ENCODE measurements at places on chromosomes 13 and 19.

DNA sequence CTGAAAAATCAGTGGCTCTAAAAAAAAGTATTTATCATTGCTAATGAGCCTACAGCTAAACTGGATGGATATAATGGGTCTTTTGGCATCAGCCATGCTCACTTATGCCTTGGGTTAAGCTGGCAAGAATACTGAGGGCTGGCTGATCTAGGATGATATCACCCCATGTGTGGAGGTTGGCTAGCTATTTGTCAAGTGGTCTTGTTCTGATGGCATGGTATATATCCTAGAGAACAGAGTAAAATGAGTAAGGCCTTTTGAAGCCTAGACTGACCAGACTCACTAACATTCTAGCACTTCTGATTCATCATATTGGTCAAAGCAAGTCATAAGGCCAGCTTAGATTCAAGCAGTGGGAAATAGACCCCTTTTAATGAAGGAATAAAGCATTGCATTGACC, 383.0 kb downstream of the SLITRK1 start:
- no peak for DNase-seq

- no peak for DNase-seq
Observed at GRCh38 chr13:38490657-38491056, 141.0 kb downstream of the UFM1 start.

DNA sequence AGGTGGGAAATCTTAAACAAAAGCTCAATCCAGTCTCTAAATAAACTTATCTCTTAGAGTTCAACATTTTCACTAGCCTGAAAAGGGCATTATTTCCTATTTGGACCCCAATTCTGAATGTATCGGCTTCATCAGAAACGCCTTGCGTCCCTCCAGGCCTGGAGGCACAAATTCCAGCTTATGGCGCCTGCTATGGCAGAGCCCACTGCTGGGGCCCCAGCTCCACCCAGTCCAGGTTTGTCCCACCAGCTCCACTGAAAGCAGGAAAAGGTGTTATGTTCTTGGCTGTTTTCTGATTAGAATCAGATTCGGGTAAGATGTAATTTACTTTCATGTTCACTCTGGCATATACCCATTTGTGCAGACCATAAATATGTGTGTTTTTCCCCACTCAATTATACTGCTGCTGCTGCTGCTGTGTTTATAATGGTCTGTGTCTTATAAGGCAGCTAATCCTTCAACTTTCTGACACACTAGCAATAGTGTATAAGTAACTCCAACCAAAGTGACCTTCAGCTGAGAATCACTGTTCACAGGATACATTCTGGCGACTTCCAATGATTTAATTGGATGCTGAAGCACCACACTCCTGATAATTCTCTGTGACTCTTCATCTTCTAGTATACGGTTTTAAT, 6.4 kb downstream of the IRS2 start:
- DNase-seq: no peak

- no peak for DNase-seq
Observed at GRCh38 chr19:7965259-7965841, 21.9 kb upstream of the TIMM44 start.

- peak; percentile 75 for DNase-seq
Observed at GRCh38 chr19:17680230-17680722, 7.9 kb downstream of the UNC13A start.

DNA sequence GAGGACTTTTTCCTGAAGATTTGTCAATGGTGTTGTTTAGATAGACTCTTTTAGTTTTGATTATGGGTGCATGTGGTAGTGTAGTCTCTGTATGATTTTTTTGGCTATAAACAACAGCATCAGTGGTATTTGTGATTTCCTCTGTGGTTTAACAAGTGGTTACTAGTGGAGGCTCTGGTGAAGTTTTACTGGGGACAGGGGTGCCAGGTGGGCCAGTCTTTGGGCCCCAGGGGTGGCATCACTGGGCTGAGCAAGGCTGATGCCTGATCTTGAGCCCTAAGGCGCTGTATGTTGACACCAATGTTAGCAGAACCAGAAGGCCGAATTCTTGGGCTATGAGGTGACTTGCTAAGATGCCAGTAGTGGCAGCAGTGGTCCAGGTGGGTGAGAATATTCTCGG, 811.4 kb downstream of the DACH1 start:
- no peak for DNase-seq

DNA sequence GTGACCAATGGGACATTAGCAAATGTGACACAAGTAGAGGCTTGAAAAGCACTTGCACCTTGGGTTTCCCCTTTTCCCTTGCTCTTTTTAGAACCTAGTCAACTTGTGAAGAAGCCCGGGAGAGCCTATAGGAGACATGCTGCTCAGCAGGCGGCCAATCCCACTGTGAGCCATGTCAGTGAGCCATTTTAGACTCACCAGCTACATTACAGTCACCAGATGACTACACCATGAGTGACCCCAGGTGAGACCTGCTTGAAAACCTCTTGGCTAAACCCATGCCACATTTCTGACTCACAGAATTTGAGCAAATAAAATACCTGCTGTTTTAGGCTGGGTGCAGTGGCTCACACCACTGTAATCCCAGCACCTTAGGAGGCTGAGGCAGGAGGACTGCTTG, 317.5 kb downstream of the KLF12 start:
- DNase-seq: no peak

DNA sequence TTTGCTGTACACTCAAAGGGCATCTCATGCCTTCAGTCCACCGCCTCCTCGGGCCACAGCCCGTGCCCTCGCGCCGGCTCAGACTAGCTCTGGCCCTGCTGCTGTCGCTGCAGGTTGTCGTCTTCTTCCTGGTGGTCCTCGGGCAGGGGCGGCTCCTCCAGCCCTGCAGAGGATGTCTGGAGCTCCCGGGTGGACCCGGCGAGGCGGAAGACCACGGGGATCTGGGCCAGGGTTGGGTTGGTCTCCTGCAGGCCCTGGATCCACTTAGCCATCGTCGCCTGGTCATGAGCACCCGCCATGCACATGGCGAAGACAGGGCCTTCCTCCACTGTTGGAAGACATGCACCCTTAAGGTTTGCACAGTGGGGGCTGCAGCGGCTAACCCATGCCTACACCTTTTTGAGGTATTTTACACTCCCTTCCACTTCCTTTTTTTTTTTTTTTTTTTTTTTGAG, 489 bp upstream of the ZNF653 start:
- no peak for DNase-seq
